ENCODE measurements at places on chromosomes 5 and 9. TPM values are rescaled to one million over a fixed set of nuclear protein-coding genes. Genes with fewer than 3 reads are reported as not detected.

- no peak for DNase-seq
These were observed 266.8 kb upstream of the ACTBL2 start for GRCh38 chr5:57749396-57749795.

DNA sequence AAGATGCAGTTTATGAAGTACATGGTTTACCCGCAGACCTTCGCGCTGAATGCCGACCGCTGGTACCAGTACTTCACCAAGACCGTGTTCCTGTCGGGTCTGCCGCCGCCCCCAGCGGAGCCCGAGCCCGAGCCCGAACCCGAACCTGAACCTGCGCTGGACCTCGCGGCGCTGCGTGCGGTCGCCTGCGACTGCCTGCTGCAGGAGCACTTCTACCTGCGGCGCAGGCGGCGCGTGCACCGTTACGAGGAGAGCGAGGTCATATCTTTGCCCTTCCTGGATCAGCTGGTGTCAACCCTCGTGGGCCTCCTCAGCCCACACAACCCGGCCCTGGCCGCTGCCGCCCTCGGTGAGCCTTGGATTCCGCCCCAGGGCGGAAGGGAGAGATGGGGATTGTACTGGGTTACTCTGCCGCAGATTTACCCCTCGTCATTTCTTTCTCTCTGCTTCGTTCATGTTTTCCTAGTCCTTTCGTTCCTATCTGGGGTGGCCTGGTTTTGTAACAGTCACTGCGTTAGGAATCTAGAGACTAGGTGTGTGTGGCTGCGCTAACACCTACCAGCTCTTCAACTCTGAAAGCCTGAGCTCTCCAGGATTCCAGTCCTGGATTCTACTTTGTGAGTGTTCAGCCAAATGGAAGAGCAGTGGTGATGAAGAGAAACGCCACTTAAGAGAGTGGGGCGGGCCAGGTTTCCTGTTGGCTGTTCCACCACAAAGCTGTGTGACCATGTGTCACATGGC is 638 bp downstream of the MRPS30 start:
- DNase-seq, result peak; percentile 65

- DNase-seq, result peak; percentile 94
These were observed 143.6 kb downstream of the LHFPL2 start for GRCh38 chr5:78504704-78505677.

DNA sequence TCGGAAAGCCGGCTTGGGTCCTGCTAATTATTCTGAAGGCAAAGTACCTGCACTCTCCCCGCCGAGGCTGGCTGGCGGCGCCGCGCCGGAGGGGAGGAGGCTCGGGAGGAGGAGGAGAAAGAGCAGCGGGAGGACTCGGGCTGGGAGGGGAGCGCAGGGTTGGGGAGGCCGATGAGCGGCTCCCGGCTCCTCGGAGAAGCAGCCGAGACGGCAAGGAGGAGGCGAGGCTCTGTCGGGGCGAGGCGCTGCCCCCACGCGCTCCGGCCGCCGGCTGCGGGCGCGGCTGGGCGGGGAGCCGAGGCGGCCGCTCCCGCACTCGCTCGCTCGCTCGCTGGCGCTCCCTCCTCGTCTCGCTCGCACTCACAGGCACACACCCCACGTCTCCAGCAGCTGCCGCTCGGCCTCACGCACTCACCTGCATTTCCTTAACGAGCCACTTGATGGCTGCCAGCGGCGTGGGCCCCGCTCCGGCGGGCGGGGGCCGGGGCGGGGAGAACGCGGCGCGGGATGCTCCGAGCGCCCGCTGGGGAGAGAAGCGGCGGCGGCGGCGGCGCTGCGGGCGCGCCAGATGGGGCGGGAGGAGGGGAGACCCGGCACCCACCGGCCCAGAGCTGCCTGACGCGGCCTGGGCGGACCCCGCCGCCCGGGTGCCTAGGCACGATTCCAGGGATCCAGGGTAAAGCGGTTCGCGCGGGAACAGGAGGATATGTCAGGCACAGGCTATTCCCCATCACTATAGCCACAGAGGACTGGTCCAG is at the start of gene PTPRD:
Gene PTPRD (minus strand): TSS at position 362 of the 758 bp plus-strand sequence.
- DNase-seq, result peak; percentile 0

GRCh38 chr5:73496984-73497457 is 1.2 kb upstream of the BTF3 start:
- DNase-seq, result peak; percentile 58

DNA sequence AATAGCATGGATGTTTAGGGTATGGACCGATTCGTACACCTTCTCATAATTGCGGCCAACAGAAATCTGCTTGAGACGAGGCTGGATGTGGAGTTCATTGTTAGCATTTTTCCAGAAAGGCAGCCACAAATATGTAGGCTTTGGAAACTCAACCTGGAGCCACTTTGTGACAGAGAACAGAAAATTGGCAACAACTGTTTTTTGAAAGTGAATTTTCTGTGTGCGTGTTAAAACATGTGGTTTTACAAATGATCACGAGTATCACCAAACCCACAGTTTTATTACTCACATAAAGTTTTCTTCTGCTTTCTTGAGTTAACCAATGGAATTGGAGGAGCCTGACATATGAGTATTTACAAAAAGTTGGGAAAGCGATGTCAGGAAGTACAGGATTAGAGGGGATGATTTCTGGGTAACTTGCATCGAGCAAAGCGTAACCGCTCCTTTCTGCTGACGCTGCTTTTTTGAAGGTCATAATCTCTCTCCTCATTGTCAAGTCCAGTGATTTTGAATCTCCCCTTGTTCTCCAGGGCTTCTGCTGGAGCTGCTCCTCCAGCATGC is 138.5 kb upstream of the TAF11L2 start:
- DNase-seq, result peak; percentile 100

Gene PCDHAC1
- total RNA-seq, result under 0.01 TPM
